ENCODE measurements at places on chromosomes 4 and X.

DNA sequence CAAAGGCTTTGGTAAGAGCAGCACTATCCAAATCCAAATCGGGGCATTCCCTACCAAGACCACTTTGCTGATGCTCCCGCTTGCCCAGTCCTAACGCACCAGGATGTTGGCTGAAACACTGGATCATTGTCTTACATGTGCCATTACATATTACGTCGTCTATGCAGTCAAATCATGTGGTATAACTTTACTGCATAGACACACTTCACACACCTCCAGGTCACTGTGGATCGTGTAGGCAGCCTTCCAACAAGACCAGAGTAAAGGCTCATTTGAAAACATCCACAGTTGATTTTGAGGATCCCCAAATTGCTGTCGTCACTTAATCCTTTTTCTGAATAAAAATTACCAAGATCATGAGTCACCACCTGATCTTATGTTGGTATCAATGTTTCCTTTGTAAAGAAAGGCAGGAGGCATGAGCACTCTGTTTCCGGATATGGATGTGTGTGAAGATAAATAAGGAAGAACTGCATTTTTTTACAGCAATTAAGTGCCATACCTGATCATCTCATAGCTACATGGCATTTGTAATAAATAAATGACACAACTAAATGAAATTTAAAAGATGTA, 18.5 kb downstream of the TENM3 start:
- DNase-seq, result no peak

- no peak for DNase-seq
Observed at GRCh38 chr4:137676357-137676998, 144.2 kb upstream of the PCDH18 start.

DNA sequence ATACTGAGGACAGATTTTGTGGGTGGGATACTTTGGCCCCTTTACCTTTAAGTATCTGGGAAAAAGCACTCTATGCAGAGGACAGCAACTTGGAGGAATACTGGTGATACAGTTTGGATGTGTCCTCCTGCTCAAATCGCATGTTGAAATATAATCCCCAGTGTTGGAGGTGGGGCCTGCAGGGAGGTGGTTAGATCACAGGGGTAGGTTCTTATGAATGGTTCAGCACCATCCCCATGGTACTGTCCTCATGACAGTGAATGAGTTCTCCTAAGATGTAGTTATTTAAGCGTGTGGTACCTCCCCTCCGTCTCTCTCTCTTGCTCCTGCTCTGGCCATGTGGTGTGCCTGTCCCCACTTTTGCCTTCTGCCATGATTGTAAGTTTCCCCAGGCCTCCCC, 24.6 kb downstream of the GPAT3 start:
- no peak for DNase-seq

DNA sequence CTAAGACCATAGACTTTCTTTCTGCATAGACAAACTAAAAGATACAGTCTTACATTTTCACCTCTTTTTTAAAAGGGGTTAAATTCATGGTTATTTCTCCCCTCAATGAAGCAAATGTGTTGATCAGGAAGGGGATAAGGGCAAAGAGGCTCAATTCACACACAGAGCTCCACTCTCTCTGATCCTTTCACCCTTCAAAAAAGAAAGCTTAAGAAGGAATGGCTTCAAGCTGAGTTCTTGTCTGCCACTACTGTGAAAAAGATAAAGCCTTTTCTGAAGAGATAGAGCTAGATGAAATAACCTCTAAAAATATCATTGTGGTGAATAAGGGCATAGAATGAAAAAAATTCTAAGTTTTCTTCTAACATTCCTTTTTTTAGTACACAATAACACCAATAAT, 28.3 kb downstream of the SEPSECS start:
- no peak for DNase-seq

GRCh38 chr4:75919920-75920319, 17.7 kb upstream of the PPEF2 start:
- no peak for DNase-seq

GRCh38 chr4:3202836-3203820, 45.8 kb upstream of the MSANTD1 start:
- DNase-seq, result no peak

GRCh38 chrX:135388841-135389240, 32.9 kb upstream of the SMIM10L2A start:
- no peak for DNase-seq

DNA sequence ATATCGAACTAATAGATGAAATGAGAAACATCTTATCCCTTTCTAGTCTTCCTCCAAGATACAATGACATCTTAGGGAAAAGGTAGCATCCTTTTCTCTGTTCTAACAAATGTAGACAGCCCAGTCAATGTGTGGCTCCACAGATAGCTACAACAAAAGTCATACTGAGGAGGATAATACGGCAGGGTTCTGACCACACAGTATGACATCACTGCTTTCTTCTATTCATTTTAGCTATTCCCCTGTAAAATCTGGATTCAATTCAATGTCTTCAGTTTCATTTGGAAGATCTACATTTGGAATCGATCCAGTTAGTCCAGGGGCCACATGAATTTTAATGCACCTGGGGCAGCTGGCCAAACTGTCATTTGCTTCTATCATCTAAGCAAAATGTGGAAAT, 51.4 kb downstream of the ENOX2 start:
- no peak for DNase-seq

- DNase-seq, result no peak
Observed at GRCh38 chrX:13094828-13095341, 50.5 kb upstream of the FAM9C start.

Data from HT-29 (cell line).